Right ventricle myocardium superior (tissue), 1 donor: ENCODE measurements at places on chromosomes 6 and 20.
A peak's percentile ranks its signal among the peaks of the same experiment; 100 is the strongest.

DNA sequence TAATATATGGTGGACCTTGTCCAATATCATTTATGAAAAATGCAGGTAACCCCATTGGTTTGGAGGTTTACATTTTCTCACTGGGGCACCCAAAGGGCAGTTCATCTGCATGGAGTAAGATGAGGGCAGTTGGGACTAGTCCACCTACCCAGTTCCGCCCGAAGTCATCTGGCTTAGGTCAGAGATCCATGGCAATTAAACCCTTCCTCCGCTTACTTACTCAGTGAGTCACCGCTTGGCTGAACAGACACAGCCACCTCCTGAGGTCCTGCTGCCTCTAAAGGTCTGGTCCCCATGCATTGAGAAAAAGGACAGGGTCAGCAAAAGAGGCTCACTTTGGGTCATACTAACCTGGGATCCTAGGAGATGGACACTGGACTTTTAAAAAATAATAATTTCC, 102.9 kb upstream of the PRL start:
- no peak for DNase-seq

GRCh38 chr20:61806995-61807394, 258.7 kb downstream of the TAF4 start:
- peak; percentile 14 for DNase-seq

GRCh38 chr6:4740032-4740431, 36.2 kb upstream of the CDYL start:
- DNase-seq = no peak

GRCh38 chr6:11218538-11219399, 13.7 kb downstream of the NEDD9 start:
- DNase-seq = peak; percentile 71

DNA sequence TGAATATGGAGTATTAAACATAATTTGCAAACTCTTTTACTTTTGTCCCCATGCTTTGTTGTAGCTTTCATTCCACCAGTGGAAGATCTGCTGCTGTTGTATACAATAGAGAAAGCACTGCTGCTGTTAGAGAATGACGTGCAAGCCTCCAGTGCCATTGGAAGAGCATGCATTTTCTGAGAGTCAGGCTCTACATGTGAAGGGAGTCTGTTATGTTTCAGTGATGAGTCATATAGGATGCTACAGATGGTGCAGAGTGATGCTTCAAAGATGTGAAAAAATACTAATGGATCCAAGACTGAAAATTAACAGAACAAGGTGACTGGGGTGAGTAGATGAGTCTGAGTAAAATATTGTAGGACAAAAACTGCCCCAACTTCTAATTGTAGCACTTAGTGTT, 22.4 kb upstream of the BACH2 start:
- DNase-seq = no peak
